ENCODE measurements at places on chromosomes 5 and 9.

GRCh38 chr9:109817146-109817845 is 37.3 kb downstream of the PALM2AKAP2 start:
- DNase-seq: no peak

- no peak for DNase-seq
These were observed 234.6 kb downstream of the CAAP1 start for GRCh38 chr9:26657958-26658357.

- DNase-seq: no peak
These were observed 22.2 kb downstream of the TNFSF8 start for GRCh38 chr9:114908104-114908622.

GRCh38 chr5:112849912-112850311 is 11.2 kb upstream of the SRP19 start:
- DNase-seq: no peak

DNA sequence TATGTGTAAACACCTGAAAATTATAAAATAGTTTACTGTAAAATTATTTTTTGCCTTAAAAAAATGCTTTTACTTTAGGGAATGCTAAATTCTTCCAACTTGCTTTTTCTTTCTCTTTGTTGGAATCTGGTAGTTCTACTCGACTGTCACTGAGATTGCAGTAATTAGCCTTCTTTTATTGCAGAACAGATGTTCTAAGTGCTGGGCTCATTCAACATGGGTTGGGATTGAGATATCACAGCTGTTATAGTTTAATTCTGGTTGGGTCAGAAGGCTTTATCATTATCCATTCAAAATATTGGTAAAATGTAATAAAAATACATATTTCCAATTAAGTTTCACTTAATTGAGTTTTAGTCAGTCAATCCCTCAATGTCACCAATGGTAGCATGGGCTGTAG is 686.7 kb downstream of the CDH18 start:
- DNase-seq: no peak

DNA sequence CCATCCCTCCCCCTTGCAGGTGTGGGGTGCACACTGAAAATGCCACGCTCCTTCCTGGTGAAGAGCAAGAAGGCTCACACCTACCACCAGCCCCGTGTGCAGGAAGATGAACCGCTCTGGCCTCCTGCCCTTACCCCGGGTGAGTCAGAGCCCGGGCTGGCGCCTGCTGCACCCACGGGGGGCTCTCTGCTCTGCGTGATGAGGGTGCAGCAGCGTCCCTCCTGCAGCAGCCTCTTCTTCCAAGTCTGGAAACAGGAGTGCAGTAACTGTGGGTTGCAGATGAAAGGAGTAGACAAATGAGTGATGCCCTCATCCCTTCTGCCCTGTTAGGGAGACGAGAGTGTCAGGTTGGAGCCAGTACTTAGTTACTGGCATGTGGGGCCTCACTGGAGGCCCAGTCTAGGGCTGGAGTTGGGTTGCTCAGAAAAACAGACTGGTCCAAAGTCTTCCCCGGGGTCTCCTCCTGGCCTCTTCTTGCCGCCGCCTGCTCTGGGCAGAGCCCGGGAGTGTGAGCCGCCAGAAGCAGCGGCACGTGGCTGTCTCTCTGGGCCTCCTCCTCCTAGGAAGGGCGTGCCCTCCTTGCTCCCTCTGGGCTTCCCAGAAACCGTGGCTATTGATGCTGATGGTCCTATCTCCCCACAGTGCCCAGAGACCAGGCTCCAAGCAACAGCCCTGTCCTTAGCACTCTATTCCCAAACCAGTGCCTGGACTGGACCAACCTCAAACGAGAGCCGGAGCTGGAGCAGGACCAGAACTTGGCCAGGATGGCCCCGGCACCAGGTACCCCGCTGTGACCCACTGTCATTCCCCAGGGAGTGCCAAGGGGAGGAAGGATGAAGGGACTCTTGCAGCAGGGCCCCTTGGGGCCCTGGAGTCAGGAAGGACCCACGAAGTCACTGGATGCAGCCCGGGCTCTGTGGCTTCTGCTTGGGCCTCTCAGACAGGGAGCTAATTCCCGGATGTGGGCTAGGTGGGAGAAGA is 8.4 kb downstream of the GFI1B start:
- DNase-seq: no peak

- DNase-seq: no peak
These were observed 100.3 kb downstream of the NSG2 start for GRCh38 chr5:174145821-174146220.

DNA sequence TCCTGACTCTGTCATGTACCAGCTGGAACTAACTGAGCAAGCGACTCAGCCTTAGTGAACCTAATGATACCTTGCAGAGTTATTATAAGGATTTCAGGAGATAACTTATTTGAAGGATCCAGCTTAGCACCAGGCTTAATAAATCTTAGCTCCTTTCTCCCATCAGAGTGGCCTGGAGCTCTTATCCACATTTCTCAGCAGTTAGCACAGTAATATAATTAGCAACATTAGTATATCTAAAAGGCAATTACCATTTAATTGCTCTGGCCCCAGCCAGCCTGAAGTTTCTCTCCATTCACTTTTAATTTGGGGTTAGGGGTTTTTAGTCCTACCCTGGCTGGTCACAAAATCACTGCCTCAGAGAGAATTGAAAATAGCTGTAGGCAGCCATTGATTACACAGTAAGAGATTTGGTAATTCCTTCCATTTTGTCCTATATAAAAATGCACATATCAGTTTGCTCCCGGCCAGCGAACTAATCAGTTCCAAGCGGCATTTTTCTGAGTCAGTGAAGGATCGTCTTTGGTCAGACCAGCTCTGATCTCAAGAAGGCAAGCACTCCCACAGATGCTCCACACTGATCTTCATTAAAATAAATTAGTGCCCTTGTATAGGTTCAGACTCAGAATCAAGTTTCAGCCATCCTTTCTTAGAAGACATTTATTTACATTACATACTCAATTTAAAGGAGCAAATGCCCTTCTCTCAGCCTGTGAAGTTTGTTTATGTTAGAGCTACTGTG is 56.6 kb downstream of the SNCAIP start:
- no peak for DNase-seq

GRCh38 chr9:83670381-83670780 is 37.4 kb downstream of the UBQLN1 start:
- DNase-seq: no peak

- DNase-seq: no peak
These were observed 5.5 kb upstream of the GLIS3 start for GRCh38 chr9:4305065-4305985.

- DNase-seq: peak; percentile 24
These were observed 576 bp downstream of the KIAA1958 start for GRCh38 chr9:112487008-112487798.

GRCh38 chr9:94613003-94613402 is 19.4 kb upstream of the FBP2 start:
- DNase-seq: no peak

GRCh38 chr5:142894749-142895148 is 124.6 kb downstream of the ARHGAP26 start:
- no peak for DNase-seq

DNA sequence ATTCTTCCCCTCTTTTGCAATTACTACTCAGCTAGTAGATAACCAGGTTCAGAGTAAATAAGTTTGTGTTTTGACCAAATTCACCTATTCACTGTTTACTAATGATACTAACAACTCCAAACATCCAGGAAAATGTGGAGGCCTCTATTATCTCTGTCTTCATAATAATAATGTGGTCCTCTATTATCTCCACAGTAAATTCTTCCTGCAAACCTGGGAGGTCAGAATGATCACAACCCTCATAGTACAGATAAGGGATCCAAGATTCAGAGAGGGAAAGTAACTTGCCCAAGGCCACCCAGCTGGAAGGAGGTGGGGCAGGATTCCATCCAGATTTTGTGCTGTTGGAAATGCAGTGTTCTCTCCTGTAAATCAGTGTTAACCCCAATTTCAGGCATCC is 9.6 kb upstream of the MSX2 start:
- no peak for DNase-seq

DNA sequence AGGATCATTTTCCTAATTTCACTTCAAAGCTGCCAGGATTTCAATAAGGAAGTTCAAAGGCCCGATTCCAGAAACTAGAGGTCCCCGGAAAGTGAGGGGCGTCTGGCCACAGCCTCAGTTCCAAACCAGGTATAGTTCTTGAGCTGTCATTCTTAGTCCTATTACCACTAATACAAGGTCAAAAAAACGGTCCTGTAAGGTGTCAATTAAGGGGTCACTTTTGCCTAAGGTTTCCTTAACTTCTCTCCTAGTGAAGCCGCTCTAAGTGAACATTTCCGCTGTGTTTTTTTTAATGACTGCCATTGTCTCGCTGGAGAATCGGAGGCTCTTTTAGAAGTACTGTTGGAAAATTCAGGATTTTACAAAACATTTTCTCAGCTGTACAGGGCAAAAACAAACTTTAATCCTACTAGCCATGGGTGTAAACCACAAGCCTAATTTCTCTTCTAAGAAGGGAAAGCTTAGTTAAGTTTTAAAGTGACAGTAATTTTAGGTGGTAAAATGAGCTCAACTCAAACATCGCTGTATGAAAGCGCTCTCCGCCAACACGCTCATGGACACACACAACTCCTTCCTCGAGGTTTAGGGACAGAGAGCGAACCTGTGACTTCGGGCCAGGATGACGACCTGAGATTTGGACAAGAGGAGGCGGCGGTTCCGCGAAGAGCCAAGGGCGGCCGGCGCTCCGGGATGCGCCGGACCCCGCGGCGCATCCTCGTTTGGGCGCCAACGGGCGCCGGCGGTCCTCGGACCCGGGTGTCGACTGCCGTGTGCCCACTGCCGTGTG is 76.7 kb upstream of the IFNE start:
- no peak for DNase-seq

- no peak for DNase-seq
These were observed 8.0 kb downstream of the EGFL7 start for GRCh38 chr9:136670576-136671253.

GRCh38 chr5:93574491-93575305 is 6.3 kb downstream of the NR2F1-AS1 start:
- DNase-seq: no peak

GRCh38 chr5:121962347-121962670 is 534 bp downstream of the SRFBP1 start:
- no peak for DNase-seq

- DNase-seq: no peak
These were observed 61.6 kb upstream of the GNE start for GRCh38 chr9:36319806-36320205.

DNA sequence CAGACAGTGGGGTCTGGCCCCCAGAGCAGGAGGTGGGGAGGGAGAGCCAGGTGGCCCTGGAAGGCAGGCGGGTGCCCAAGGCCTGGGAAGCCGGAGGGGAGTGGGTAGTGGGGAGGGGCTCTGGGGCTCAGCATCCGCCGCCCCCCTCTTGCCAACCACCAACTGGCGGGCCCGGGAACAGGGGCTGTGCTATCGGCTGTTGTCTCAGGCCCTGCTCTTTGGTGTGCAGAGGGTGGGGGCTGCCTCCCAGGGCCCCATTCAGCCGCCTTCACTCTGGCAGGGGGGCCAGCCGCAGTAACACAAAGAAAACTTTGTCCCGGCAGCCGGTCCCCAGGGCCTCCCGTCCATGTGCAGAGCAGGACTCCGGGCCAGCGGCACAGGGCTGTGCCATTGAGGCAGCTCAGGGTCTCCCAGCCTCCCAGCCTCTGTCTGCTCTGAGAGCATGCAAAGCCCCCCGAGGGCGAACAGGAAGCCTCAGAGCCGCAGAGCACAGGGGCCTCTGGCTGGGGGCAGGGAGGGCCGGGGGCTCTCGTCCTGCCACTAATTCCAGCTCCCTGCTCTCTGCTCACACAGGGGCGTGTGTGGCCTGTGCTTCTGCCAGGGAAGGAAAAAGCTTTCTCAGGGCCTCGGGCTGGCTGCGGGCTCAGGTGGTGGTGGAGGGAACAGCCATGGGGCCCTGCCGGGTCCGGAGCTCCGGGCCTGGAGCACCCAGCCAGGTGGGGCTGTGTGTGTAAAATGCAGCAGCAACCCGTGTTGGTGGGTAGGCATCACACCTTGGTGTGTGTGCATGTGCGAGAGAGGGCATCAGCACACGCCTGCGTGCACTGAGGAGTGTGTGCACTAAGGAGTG is 54.2 kb upstream of the NOTCH1 start:
- no peak for DNase-seq

DNA sequence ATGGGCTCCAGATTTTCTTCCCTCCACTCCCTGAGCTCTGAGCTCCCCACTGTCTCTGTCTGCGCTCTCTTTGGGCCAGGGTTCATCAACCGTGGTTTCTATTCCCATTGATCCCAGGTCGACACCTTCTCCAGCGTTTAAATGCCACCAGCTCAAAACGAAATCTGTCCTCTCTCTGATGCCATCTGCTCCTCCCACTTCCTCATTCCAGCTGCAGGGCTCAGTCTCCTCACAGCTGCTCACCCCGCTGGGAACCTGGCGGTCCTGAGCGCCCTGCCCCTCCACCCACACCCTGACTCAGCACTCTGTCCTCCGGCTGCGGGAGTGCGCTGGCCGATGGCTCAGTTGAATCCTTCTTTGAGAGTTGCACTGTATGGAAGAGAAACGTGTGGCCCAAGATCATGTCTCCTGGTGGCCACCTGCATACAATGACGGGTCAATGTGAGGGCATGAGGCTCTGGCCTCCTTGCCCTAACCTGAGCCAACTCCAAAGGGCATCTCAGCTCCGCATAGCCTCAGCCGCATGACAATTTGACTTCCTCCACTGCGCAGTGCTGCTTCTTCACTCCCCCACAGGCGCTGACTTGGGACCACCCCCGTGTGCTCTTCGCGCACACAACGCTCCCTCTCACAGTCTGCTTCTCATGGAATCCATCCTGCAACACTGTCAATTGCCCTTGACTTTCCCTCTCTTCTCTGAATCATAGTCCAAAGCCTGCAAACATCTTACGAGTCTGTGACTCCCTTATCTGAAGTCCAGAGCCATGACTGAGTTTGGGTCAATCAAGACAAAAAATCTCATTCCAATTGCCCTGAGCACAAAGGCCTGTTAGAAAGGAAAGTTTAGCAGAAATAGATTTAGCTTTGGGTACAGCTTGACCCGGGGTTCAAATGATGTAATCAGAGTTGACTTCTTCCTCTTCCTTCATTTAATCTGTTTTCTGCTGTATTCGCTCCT is 82.4 kb downstream of the PTCH1 start:
- DNase-seq: no peak

- DNase-seq: no peak
These were observed 156.1 kb upstream of the ANKRD55 start for GRCh38 chr5:56389261-56389660.

GRCh38 chr9:105076729-105077128 is 148.8 kb upstream of the ABCA1 start:
- DNase-seq: no peak

DNA sequence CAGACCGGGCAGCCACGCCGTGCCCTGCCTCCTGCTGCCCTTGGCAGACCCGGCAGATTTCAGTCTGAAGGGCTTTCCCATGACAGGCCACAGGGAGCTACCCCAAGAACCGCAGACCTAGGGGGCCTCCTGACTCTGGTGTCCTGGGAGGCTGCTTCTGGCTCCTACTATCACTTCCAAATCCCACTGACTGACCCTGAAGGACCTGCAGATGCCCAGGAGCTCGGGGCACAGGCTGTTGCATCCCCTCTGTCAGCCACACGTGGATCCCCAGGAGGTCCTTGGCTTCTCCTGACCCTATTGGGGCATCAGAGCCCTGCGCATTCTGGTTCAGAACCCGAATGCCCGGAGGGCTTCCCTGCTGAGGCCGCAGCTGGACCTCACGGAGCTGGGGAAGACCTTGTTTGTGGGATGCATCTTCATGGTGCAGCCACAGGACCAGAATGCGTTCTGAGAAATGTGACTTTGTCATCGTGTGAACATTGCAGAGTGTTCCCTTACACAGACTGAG is 81.3 kb upstream of the IRX4 start:
- no peak for DNase-seq
